ENCODE measurements at places on chromosomes 5 and 9. TPM values are rescaled to one million over a fixed set of nuclear protein-coding genes. Genes with fewer than 3 reads are reported as not detected.

GRCh38 chr9:17837965-17838364 lies 259.1 kb downstream of the SH3GL2 start:
- DNase-seq, result no peak

GRCh38 chr5:131635684-131636572 lies 899 bp upstream of the RAPGEF6 start:
- DNase-seq, result no peak

DNA sequence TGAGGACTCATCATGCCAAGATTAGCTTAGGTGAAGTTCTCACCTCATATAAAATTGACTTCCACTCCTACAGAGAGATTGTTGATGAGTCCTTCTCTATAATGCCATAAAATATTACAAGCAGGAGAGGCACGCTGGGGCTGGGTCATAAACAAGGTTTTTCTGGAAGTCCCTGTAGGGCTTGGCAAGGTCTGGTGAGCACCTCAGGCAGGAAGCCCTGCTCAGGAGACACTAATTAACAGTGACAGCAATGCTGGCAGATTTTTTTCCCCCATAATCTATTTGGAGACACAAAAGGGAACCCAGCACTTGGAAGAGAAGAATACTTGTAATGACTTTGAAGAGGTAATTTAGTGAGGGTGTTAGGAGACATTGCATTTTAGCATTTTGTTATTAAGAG lies 118.7 kb downstream of the DIRAS2 start:
- DNase-seq, result no peak

- DNase-seq, result no peak
Measured at GRCh38 chr9:130523921-130524320, 55.5 kb upstream of the FUBP3 start.

DNA sequence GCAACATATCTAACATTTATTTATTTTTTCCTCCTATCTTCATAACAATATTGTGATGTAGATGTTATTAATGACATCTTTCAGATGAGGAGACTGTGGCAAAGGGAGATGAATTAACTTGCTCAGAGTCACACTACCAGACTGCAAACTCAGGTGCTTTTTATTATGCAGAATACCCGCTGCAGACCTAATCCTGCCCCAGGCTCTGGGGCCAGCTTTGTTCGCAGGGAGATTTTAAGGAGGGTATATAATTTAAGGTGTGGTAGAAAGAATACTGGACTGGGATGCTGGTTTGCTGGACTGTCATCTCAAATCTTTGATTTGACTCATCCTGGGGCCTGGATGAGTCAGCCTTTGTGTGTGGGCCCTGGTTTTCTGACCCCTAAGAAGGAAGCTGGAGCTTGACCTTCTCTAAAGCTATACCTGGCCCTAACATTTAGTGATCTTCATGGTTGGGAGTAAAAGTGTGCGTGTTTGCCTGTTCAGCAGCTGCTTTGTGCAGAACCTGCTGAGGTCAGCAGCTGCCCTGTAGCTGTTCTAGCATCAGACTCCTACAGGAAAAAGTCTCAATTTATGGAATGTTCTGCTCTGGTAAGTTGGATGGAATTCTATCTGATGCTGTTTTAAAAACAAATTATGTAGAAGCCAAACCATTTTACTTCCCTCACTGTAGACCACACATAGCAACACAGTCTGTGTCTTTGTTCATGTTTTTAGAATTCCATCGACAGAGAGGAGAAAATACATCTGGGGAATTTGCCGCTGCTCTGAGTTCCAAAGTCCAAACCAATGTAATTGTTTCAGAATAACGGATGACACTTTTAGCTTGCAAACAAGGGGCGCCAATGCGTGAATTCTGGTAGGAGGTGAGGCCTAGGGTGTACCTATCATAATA lies 4.5 kb downstream of the SLC36A1 start:
- DNase-seq, result no peak

PRUNE2 gene
- 6.7 TPM for total RNA-seq

SPINK1 gene
- total RNA-seq, result not detected

C5orf52 gene
- total RNA-seq, result not detected

Measured in endothelial cell (in vitro differentiated cells).